ENCODE measurements at places on chromosomes 6 and 20.

DNA sequence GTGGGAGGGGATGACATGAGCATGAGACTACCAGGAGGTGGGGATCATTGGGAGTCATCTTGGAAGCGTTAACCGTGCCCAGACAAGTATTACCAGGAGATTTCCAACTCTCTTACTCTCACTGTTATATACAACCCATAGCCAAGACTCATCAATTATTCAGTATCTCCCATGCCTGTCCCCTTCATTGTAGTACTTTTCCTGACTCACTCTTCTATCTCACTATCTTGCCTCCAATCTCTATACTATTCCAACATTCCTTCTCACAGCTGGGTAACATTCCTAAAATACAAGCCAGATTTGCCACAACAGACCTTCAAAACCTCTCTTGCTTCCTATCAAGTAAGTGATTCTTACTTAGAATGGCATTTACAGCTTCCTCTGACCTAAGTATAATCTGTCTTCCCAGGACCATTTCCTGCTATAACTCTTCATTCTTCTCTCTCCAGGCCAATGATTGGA, 226.3 kb upstream of the SMLR1 start:
- no peak for DNase-seq

- DNase-seq, result no peak
Measured at GRCh38 chr6:158556113-158556512, 3.8 kb upstream of the TMEM181 start.

GRCh38 chr20:44592366-44592765, 10.0 kb downstream of the PKIG start:
- no peak for DNase-seq

- no peak for DNase-seq
Measured at GRCh38 chr6:170455335-170455979, 97.7 kb downstream of the PSMB1 start.

GRCh38 chr6:168371981-168372711, 52.6 kb upstream of the DACT2 start:
- no peak for DNase-seq

- no peak for DNase-seq
Measured at GRCh38 chr20:44211177-44212039, 837 bp upstream of the OSER1 start.

Measured in NCI-H2171 (cell line).